ENCODE measurements at places on chromosomes 13 and 19. TPM values are rescaled to one million over a fixed set of nuclear protein-coding genes. Genes with fewer than 3 reads are reported as not detected.

Gene TMEM238
- total RNA-seq: not detected

Gene ANKRD27
- 26.8 TPM for total RNA-seq

Gene MUC16
- total RNA-seq: not detected

Gene MIDN
- 124 TPM for total RNA-seq

Gene SERPINE3
- not detected for total RNA-seq

Gene PDE4C
- 0.42 TPM for total RNA-seq

Gene TRPM4
- 65.9 TPM for total RNA-seq

- no peak overlapping the region for H3K4me3 ChIP-seq
- no peaks in the 10 kb centered on the region for H3K36me3 ChIP-seq
- no peak for DNase-seq
- no peaks in the 10 kb centered on the region for H3K27me3 ChIP-seq
- H3K27ac ChIP-seq: no peak overlapping the region
- peaks cover 15% of the 10 kb centered on the region for H3K4me1 ChIP-seq
These were observed 30.3 kb downstream of the TDRD3 start for GRCh38 chr13:60427285-60427684.

- H3K4me3 ChIP-seq: no peak overlapping the region
- no peaks in the 10 kb centered on the region for H3K27me3 ChIP-seq
- no peak overlapping the region for H3K27ac ChIP-seq
- no peak for DNase-seq
These were observed 653.7 kb downstream of the DACH1 start for GRCh38 chr13:71213252-71213821.

GRCh38 chr19:48742096-48742495 is 1.7 kb upstream of the RASIP1 start:
- no peak overlapping the region for H3K27ac ChIP-seq
- H3K4me1 ChIP-seq: peaks cover 24% of the 10 kb centered on the region
- H3K27me3 ChIP-seq: peaks cover 4% of the 10 kb centered on the region

DNA sequence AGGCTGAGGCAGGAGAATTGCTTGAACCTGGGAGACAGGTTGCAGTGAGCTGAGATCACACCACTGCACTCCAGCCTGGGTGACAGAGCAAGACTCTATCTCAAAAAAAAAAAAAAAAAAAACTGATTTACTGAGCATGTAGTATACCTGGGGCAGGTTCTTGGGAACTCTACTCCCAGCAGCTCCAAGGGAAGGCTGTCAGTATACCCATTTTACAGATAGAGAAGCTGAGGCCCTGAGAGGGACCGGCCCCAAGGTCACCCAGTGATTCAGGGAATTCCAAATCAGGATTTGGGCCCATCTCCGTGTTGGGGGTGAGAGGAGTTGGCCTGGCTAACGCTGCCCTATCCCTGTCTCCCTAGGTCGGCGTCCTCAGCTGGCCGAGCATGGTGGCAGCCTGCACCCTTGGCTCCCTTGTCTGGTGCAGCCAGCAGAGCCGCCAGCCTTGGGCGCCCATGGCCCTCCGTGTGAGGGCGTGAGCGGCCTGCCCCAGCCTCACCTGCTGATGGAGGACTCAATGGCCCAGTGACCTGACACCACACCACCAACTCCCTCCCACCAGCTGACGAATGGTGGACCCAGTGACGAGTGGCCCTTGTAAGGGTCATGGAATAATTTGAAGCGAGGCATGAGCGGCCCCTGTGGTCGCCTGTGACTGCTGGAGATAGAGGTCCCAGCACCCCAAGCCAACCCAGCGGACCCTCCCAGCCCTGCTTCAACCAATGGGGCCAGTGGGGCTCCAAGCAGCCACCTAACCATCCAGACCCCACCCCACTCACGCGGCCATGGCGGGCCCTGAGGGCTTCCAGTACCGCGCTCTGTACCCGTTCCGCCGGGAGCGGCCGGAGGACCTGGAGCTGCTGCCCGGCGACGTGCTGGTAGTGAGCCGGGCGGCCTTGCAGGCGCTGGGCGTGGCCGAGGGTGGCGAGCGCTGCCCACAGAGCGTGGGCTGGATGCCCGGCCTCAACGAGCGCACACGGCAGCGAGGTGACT is 2.4 kb downstream of the PIK3R2 start:
- no peak overlapping the region for H3K4me3 ChIP-seq
- no peak overlapping the region for H3K27ac ChIP-seq
- H3K4me1 ChIP-seq: peaks cover 45% of the 10 kb centered on the region
- no peaks in the 10 kb centered on the region for H3K27me3 ChIP-seq

- no peak overlapping the region for H3K4me3 ChIP-seq
- H3K4me1 ChIP-seq: peaks cover 11% of the 10 kb centered on the region
- DNase-seq: no peak
- H3K27ac ChIP-seq: no peak overlapping the region
These were observed 45.3 kb downstream of the KLF2 start for GRCh38 chr19:16369664-16370576.

DNA sequence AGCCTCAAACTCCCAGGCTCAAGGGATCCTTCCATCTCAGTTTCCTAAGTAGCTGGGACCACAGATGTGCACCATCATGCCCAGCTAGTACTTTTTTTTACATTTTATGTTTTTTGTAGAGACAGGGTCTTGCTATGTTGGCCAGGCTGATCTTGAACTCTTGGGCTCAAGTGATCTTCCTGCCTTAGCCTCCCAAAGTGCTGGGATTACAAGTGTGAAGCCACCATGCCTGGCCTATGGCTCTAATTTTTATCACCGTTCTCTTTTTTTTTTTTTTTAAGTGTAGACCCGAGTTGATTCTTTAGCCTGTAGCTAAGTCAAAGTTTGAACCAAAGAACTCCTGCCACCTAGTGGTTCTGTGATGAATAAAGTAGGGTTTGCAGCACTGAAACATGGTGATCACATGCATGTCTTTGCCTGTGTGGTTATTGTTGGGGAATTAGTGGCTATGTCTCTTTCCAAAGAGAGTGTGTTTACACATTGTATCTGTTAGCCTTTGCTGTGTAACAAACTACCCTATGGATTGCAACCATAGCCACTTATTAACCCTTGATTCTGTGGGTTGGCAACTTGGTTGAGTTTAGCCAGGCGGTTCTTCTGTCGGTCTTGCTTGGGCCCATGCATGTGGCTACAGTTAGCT is 11.6 kb downstream of the NFILZ start:
- H3K4me1 ChIP-seq: peaks cover 12% of the 10 kb centered on the region
- no peaks in the 10 kb centered on the region for H3K27me3 ChIP-seq
- no peak overlapping the region for H3K27ac ChIP-seq
- H3K36me3 ChIP-seq: no peaks in the 10 kb centered on the region
- no peak overlapping the region for H3K4me3 ChIP-seq
- no peak for DNase-seq

GRCh38 chr13:112972867-112973576 is 4.0 kb downstream of the MCF2L start:
- H3K36me3 ChIP-seq: no peaks in the 10 kb centered on the region
- no peak overlapping the region for H3K4me3 ChIP-seq
- peaks cover 4% of the 10 kb centered on the region for H3K4me1 ChIP-seq
- no peak for DNase-seq

GRCh38 chr19:6987850-6988249 is 33.4 kb downstream of the MBD3L2B start:
- H3K27me3 ChIP-seq: no peaks in the 10 kb centered on the region
- no peaks in the 10 kb centered on the region for H3K36me3 ChIP-seq
- H3K27ac ChIP-seq: no peak overlapping the region
- no peaks in the 10 kb centered on the region for H3K4me1 ChIP-seq
- H3K4me3 ChIP-seq: no peak overlapping the region
- DNase-seq: no peak

DNA sequence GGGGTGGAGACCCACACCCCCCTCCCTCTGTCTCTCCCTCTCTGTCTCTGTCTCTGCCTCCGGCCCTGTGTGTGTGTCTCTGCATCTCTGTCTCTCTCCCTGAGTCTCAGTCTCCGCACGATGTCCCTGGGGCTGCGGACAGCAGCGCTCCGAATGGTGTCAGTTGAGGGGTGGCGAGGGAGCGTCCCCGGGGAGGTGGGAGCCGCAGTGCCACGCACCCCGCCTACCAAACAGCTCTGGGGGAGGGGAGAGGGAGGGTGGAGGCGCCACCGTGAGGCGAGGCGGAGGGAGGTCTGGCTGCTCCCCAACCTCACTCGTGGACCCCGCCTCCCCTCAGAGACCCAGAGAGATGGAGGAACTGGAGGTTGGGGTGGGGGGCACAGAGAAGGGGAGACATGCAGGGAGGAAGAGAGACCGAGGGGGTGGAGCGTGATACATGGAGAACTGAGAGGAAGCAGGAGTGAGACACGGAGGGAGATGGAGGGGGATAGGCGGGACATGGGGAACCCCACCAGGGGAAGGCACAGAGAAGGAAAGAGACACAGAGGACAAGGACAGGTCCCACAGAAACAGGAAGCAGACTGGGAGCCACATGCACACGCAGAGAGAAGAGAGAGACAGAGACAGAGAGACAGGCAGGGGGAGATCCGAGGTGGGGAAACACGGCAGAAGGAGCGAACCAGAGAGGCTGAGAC is 7.2 kb downstream of the ERFL start:
- no peak overlapping the region for H3K27ac ChIP-seq
- H3K4me1 ChIP-seq: no peaks in the 10 kb centered on the region
- H3K27me3 ChIP-seq: peaks cover 10% of the 10 kb centered on the region
- no peaks in the 10 kb centered on the region for H3K36me3 ChIP-seq
- H3K4me3 ChIP-seq: no peak overlapping the region

GRCh38 chr13:27565818-27566217 is 54.5 kb downstream of the LNX2 start:
- H3K27me3 ChIP-seq: no peaks in the 10 kb centered on the region
- H3K4me3 ChIP-seq: no peak overlapping the region
- H3K4me1 ChIP-seq: no peaks in the 10 kb centered on the region
- peaks cover 12% of the 10 kb centered on the region for H3K36me3 ChIP-seq

Measured in thoracic aorta (tissue), 2 donors.